ENCODE measurements at places on chromosomes 6 and 20.

DNA sequence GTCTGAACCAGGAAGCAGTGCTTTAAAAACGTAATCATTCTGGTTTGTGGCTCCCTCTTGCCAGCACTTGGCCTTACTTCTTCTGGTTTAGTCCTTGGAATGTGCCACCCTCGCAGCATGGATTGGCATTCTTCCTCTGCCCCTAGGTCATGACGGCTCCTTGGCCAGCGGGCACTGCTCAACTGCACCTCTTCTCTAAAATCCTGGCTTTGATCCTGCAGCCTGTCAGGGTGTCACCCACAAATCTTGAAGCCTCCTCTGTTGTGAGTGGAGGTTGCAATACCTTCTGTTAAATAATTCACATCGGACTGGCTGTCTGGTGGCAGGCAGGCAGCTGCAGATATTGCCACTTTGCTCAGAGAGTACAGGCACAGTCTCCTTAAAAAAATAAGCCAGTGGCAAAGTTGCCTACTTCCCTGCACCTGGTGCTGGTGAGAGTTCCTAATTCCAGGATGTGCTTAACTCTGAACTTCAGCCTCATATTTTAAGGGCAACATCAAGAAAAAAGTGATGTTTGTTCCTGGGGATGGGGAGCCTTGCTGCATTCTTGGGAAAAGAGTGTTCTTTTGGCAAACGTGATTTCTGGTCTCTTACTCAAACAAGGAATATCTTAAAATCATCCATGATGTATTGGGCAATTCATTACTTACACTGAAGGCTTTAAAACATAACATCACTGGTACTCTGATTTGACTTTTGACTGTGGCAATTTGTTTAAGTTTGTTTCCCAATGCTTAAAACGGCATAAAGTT lies 179.8 kb downstream of the FOXA2 start:
- DNase-seq = peak; percentile 2

- DNase-seq = peak; percentile 92
Observed at GRCh38 chr6:16982807-16983206, 119.0 kb upstream of the STMND1 start.

- DNase-seq = no peak
Observed at GRCh38 chr6:98942263-98942803, 5.4 kb downstream of the FBXL4 start.

DNA sequence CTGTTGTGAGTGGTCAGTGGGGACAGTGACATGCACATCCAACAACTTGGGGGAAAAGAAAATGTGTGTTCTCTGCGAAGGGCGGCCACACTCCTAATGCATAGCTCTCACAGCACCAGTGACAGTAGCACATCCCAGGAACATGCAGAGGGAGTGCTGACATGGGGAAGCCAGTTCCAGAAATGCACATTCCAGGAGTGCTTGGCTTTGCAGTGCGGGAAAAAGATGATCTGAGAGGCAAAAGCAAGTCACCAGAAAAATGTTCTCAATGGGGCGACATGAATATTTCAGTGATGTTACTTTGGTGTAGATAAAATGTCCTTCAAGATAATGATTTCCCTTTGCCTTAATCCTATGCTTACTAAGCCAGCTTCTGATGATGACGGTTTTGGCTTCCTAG lies 42.9 kb upstream of the PDE10A start:
- no peak for DNase-seq

DNA sequence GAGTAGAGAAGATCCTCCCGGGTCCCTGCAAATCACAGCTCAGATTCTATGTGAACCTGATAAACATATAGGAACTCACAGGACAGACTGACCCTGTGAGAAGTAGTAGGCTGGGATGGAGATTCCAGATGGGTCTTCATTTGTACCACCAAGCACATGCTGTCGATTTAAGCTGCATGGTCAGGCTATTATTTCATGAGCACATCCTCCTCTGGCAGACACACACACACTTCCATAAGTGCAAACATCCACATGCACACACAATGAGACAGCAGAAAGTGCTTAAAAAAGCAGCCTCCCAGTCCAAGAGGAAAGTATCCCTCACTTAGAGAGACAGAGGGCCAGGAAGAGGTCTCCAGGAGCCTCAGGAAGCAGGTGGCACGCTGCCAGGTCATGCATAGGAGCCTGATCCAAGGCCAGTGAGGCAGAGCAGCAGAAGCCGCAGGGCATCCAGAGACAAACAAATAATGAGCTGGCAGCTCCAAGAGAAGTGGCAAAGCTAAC lies 131.8 kb downstream of the UNC5CL start:
- DNase-seq = no peak

- no peak for DNase-seq
Observed at GRCh38 chr6:122790028-122790422, 967 bp downstream of the SMPDL3A start.

GRCh38 chr6:5085648-5086293 lies 630 bp downstream of the PPP1R3G start:
- no peak for DNase-seq

- DNase-seq = no peak
Observed at GRCh38 chr6:63553208-63553607, 19.1 kb upstream of the LOC128125822 start.

- DNase-seq = no peak
Observed at GRCh38 chr6:50831186-50831585, 12.5 kb downstream of the TFAP2B start.

- DNase-seq = no peak
Observed at GRCh38 chr6:111377558-111378120, 105.4 kb downstream of the REV3L start.

DNA sequence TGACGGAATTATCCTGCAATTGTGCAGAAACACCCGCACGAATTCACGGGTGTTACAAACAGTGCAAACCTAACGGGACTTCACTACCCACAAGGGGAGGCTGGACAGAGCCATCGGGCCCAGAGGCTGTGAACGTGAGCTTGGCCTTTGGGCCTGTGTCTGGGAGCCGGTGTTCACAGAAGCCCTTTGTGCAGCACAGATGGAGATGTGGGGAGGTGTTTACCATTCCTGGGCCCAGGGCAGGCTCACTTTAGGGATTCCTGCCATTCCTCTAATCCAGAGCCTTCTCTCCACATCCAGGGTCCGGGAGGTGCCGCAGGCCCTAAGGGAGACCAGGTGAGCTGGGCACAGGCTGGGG lies 15.0 kb downstream of the COL9A3 start:
- DNase-seq = no peak

DNA sequence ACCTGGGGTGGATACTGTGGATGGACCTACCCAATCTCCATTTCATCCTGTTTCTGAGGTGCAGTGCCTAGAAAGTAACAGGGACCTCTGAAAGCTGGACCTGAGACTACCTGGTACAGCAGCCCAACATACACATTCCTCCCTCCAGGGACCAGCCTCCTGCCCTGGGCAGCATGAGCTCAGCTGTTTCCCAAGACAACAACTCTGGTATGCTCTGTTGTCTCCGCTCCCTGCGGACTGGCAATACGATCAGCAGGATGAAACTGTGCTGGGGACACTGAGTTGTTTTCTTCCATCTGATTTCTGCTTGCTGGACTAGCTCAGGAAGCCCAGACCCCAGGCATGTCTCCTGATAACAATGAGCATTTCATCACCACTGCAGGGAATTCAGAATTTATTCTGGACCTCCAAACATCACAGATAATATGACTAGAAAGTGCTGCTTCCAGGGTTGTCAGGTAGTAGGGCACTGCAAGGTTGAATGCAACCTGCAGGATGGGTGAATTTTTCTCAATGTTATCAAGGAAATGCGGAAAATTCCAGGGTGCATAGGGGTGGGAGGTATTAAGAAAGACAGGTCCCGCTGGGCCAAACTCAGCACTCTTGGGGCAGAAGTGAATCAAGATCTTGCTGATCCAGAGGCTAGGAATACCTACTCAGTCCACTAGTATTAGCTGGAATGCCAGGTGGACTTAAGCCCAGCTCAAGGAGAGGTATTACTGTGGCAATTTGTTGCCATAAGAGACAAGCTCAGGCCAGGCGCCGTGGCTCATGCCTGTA lies 38.9 kb upstream of the SLC4A11 start:
- DNase-seq = no peak

Measured in AG09309 (cell line).